ENCODE measurements at places on chromosomes 1 and 21. TPM values are rescaled to one million over a fixed set of nuclear protein-coding genes. Genes with fewer than 3 reads are reported as not detected.

Gene PTGS2
- 22.1 TPM for total RNA-seq

DNA sequence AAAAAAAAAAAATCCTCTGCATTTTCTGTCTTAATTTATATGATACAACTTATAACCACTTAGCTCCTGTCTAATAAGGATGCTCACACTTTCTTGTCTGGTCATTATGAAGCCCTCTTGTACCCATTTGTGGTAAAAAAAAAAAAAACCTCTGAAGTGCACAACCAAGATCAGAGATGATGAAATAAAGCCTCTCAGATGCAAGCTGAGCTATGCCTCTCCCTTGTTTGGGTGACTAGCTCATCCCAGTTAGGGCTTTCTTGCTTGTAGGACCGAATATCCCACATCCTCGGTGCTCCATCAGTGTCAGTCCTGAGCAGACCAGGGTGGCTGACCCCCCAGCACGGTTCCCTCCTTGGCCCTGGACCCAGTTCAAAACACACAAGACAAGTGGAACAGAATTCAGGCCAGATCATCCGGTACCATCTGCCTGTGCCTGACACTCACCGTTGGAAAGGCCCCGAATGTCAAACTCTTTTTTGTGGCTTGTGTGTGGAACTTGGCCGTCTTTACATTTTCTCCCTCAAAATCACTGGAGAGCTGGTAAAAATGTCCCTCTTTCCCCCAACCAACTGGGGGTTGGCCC is 6.3 kb upstream of the SELENON start:
- DNase-seq = no peak

DNA sequence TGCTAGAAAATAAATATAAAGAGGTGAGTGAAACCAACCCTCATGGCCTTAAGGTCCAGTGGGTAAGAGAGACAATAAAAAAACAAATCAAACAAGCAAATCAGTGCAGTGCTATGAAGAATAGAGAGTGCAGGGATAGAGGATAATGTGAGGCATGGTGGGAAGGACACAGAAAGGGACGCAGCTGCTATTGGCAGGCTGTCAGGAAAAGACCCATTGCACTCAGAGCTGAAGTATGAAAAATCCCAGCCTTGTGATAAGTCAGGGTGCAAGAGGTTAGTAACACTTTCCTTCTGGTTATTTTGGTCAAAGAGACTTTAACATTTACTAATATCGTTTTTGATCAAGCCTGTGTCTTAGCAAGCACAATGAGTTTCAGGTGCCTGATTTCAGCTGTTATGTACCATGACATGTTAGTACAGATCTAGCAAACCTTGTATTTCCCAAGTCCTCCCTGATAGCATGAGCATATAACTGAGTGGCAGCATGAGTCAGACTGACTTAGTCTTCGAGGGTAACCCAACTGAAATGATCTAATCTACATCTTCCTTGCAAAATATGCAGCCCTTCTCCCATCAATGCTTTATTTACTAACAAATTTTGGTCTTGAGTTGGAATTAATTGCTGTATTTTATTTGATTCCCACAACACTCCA is 31.7 kb downstream of the CHML start:
- peak; percentile 98 for DNase-seq

DNA sequence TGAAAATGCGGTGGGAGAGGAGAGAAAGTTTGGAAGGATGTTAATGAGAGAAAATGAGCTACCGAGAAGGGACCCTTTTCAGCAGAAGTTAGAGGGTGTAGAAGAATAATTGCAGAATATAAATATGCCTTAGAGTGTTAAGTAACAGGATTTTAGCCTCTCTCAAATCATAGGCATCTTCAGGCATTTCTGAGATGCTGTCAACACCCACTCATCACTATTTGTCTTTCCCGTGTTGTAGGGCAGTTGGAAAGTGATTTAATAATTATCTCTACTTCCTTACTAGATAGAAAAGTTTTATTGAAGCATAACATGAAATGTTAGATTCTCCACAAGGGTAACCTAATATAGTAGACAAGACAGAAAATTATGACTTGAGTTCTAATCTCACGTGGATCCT is 96.4 kb upstream of the RGS4 start:
- no peak for DNase-seq

- DNase-seq = no peak
These were observed 213.3 kb upstream of the GALNT2 start for GRCh38 chr1:229853751-229854150.

DNA sequence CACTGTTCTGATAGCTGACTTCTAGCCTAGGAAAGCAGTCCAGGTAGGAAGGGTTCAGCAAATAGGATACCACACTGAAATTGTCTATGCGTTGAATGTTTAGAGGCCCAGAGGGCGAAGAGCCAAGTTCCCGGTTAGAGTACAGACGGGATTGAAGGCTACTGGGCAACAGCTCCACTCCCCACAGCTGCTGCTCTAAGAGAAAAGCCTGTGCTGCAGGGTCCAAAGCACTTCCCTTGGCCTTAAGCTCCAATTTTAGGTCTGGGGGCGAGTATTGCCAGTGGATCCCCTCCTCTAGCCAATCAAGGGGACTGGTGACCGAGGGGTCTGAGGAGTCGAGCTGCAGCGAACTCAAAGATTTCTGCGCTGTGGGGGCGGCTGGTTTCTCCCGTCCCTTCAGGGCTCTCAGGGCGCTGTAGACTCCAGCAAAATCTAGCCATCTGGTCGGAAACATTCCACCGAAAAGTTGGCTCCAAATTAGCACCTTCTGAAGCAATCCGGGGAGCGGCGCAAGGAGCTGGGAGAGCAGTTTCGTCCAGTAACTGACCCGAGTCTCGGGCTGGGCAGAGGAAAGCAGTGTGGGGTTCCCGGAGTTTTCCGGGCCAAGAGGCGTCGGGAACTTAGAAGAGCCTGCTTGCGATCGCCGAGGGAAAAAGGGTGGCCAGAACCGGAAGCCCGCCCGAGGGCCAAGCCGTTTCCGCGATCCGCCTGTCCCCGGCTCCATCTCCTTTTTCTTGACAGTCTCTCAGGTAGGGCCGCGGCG is 748 bp downstream of the PPP1R15B start:
- DNase-seq = peak; percentile 26
